ENCODE measurements at places on chromosomes 7 and 10.

- DNase-seq = no peak
These were observed 156.9 kb upstream of the RHOBTB1 start for GRCh38 chr10:61100887-61101286.

- no peak for DNase-seq
These were observed 50.8 kb downstream of the ALOX5 start for GRCh38 chr10:45424668-45425404.

GRCh38 chr7:153401795-153402720 lies 642.5 kb downstream of the ACTR3B start:
- DNase-seq = no peak

DNA sequence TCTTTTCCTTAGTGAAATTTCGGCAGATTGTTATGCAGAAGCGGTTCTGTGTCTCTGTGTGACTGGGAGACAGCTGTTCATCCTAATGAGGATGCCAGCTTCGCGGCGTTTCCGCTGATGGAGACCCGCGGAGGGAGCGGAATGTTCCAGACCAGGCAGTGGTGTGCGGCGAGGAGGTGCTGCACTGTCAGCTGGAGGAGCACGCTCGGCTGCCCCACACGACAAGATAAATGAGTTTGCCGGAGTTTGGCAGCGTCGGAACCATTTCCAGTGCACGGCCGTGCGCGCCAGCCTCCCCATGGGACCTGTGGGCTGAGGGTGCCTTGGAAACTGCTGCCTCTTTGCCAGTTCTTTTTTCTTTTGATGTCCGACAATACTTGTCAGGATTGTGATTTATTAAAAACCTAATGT lies 64.6 kb downstream of the WDR37 start:
- no peak for DNase-seq

DNA sequence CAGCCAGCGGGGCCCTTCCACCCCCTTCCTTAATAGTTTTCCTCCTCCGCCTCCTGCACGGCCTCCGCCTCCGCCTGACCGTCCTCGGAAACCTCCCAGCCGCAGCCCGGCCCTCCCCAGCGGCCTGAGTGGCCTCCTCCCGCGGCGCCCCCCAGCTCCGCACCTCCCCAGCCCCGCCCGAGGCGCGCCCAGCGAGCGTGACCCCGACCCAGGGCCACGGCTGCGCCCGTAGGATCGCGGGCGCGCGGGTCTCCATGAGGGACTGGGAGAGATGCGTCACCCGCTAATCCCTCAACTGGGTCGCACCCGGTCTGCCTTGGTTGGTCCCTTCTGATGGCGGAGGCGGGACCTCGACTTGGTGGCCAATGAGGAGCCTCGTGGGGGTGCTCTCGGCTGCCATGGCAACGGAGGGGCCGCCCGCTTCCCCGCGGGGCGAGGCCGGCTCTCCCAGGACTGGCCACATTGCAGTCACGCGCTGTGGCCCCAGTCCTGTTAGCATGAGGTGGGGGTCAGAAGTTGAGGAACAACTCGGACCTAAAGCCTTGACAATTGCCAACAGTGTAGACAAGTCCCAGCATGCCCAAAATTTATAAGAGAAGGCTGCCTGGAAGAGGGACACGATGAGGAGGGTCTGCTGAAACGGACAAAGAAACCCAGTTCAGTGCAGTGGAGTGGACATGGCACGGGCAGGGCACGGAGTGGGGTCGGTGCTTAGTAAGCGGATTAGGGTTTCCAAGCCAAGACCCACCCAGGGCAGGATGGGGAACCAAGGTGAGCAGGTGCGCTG lies 24.3 kb downstream of the DDIT4 start:
- peak; percentile 99 for DNase-seq

- no peak for DNase-seq
These were observed 7.5 kb downstream of the MYO1G start for GRCh38 chr7:44971188-44971901.

DNA sequence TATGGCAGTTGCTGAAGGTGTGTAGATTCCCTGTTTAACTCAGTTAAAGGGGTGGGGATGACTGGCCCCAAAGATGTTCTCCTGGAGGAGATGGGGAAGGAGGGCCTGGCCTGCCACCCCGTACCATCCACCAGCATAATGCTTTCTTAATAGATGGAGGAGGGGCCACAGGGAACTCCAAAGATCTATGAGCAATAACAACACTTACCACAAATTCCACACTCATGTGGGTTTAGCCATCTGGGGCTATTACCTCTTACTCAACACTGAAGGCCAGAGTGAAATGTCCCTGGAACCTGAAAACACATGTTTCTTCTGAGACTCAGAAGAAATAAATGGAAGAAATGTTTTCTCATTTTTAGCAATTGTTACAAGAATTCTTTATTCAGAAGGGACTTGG lies 259.0 kb downstream of the CXCL12 start:
- DNase-seq = peak; percentile 8

- peak; percentile 82 for DNase-seq
These were observed 1.5 kb downstream of the DUSP5 start for GRCh38 chr10:110498982-110499795.

DNA sequence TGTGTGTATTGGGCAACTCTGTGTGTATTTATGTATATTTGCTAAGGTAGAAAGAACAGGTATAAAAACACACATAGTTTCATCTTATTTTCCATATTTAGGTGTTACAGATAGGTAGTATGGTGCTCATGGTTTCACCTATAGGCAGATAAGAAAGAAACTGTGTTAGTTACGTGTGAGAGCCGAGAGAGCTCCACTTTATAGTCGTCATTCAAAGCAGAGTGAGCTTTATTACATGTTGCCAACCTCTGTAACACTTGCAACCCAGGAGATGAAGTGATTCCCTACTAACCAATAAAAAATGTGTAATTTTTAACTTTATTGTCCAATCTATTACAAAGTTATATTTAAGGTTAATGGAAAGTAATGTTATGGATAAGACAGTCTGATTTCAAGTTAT lies 121.3 kb downstream of the AGMO start:
- no peak for DNase-seq

DNA sequence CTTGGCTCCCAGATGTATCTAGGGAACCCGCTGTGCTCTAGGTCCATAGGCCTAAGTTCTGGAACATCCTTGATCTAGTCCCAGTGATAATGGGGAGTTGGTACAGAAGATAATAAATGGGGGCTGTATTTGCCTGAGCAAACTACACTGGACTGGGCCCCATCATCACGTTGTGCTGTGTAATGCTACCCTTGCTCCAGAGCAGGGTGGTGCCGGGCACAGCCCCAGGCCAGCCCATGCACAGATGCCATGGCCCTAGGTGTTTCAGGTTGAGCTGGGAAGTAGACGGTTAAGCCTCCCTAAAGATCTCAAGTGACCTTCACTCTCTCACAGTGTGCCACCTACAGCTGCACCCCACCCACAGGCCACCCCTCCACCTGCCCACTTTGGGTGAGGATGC lies 53.2 kb downstream of the STRA8 start:
- DNase-seq = no peak

GRCh38 chr7:80463272-80463920 lies 48.5 kb downstream of the GNAT3 start:
- no peak for DNase-seq

- no peak for DNase-seq
These were observed 26.5 kb downstream of the VWA2 start for GRCh38 chr10:114265392-114266053.

DNA sequence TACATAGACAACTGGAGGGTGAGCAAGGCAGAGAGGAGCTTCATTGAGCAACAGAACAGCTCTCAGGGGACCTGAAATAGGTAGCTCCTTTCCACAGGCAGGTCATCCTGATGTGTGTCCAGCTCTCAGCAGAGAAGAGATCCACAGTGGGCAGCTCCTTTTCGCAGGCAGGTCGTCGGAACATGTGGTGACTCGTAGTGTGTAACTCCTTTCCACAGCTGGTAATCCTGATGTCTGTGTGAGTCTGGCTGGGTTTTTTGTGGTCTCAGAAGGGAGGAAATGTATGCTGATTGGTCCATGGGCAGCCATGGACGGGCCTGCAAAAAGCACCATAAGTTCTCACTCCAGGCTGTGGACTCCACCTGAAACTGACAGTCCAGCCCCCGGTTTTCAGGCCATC lies 24.4 kb upstream of the TES start:
- no peak for DNase-seq

All from GM12865 (cell line).